ENCODE measurements at places on chromosomes 3 and 15.

GRCh38 chr3:122078235-122078935, 23.2 kb downstream of the CD86 start:
- no peak for DNase-seq

DNA sequence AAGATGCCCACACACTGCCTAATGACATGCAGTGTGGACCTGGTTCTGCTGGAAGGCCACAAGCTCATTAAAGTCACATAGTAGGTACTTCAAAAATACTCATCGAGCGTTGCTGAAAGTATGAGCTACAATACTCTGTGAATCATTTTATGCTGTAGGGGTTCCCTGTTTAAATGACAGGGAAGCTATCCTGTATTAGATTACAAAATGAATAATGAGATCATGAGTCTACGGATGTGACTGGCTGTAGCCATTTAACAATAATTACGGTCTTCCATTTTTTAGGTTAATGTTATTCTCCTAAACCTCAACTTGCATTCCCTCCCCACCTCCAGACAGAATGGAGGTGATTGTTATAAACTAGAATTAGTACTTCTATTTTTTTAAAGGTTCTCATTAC, 128.2 kb upstream of the FAM3D start:
- no peak for DNase-seq

DNA sequence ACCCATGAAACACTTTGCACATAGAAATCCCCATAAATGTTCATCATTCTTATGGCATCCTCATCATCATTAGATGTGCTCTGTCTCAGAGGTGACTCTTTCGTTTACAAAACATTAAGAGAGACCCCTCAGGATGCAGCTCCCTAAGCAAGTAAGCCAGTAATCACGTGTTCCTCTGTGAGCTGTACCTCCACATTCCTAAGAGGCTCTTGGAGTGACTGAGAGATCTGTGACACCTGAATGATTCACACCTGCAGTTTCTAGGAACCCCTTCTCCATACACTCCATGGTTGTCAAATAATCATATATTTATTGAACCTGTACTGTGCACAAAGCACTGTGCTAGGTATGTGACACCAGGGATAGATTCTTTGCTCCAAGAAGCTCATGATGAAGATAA, 602.4 kb downstream of the UNC13C start:
- no peak for DNase-seq

GRCh38 chr3:150783920-150784746, 21.2 kb upstream of the SIAH2 start:
- no peak for DNase-seq

DNA sequence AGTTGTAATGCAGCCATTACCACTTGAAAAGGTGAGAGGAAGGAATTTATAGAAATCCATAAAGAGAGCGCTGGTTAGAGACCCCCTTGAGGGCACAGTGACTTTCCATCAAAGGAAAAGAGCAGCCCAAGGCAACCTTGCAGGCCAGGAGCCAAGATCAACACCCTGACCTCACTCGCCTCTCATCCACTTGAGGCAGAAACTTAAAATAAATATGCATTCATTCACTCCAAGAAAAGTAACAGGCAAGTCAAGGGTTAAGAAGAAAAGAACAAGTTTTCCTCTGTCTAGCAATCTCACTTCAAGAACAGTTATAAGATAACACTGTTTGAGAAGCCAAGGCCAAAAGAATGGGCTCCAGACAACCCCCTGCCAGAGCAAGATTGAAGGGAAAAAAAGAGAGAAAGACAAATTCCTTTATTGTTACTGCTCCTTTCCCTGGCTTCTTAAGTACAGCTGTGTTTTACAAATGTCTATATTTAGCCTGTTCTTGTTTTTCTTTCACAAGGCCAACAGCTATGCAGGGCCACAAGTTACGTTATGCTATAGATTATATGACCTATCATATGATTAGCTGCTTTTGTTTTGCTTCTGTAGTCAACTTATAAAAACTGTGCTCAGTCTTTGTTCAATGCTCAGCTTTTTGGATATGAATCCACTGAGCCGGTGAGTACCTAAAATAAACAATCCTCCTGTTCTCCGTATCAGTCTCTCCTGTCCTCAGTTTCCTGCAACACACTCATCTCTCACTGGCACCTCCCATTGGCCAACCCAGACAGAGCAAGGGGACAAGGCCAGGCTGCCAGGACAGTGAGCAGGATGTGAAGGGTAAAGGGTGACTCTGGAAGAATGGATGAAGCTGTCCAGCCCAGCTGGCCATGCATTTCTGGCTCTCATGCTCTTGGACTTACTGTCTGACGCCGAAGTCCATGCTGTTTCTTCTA, 15.8 kb upstream of the SSUH2 start:
- DNase-seq: no peak

GRCh38 chr15:68614286-68615035, 35.7 kb downstream of the CORO2B start:
- DNase-seq: no peak

GRCh38 chr15:25060472-25060803, 105.7 kb downstream of the SNRPN start:
- no peak for DNase-seq
